ENCODE measurements at places on chromosomes 1 and 21. TPM values are rescaled to one million over a fixed set of nuclear protein-coding genes. Genes with fewer than 3 reads are reported as not detected.
A peak's percentile ranks its signal among the peaks of the same experiment; 100 is the strongest.

F13B gene
- total RNA-seq, result 194 TPM

RABIF gene
- total RNA-seq, result 3.9 TPM

ASAP3 gene
- total RNA-seq, result 25.9 TPM

FBXO2 gene
- total RNA-seq, result 2.9 TPM

RPTN gene
- not detected for total RNA-seq

DESI2 gene
- 14.4 TPM for total RNA-seq

DNASE2B gene
- not detected for total RNA-seq

MATN1 gene
- 0.19 TPM for total RNA-seq

ZFYVE9 gene
- 9.9 TPM for total RNA-seq

BRDT gene
- not detected for total RNA-seq

- no peak overlapping the region for H3K4me3 ChIP-seq
- no peaks in the 10 kb centered on the region for H3K27me3 ChIP-seq
- no peaks in the 10 kb centered on the region for H3K36me3 ChIP-seq
- H3K27ac ChIP-seq, result no peak overlapping the region
These were observed 173.0 kb downstream of the ADGRL4 start for GRCh38 chr1:78833491-78833890.

DNA sequence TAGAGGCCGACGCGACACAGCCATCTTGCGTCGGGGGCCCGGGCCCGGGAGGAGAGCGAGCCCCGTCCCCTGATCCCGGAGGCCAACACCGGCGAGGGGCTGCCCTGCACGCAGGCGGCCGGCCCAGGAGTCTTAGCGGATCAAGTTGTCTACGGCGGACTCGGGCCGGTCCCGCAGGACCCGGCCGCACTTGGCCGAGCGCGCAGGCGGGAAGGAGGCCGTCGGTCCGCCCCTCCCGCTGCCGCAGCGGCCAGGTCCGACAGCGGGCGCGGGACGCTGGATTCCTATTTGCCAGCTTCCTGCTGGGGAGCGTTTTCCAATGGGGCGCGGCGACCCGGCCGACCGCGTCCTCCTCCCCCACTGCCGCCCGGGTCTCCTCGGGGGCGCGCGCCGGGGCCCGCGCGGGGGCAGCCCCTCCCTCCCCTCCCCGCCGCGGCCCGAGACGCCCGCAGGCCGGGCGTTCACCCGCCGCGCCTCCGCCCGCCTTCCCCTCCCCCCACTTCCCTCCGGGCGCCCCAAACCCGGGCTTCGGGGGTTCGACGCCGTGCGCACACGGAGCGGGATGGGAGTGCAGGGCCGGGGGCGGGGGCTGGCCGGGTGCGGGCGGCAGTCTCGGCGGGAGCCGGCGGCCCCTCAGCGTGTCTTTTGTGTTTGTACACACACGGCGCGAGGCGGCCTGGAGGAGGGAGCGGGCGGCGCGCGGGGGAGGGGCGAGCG lies 517 bp upstream of the H3-3A start:
- no peak for DNase-seq
- peak overlapping the region; percentile 93 for H3K27ac ChIP-seq
- H3K27me3 ChIP-seq, result no peaks in the 10 kb centered on the region
- peaks cover 29% of the 10 kb centered on the region for H3K4me1 ChIP-seq
- H3K36me3 ChIP-seq, result peaks cover 13% of the 10 kb centered on the region

GRCh38 chr1:232905331-232906034 lies 44.9 kb upstream of the NTPCR start:
- no peak overlapping the region for H3K4me3 ChIP-seq
- no peaks in the 10 kb centered on the region for H3K27me3 ChIP-seq
- no peak for DNase-seq
- H3K27ac ChIP-seq, result no peak overlapping the region
- no peaks in the 10 kb centered on the region for H3K36me3 ChIP-seq

DNA sequence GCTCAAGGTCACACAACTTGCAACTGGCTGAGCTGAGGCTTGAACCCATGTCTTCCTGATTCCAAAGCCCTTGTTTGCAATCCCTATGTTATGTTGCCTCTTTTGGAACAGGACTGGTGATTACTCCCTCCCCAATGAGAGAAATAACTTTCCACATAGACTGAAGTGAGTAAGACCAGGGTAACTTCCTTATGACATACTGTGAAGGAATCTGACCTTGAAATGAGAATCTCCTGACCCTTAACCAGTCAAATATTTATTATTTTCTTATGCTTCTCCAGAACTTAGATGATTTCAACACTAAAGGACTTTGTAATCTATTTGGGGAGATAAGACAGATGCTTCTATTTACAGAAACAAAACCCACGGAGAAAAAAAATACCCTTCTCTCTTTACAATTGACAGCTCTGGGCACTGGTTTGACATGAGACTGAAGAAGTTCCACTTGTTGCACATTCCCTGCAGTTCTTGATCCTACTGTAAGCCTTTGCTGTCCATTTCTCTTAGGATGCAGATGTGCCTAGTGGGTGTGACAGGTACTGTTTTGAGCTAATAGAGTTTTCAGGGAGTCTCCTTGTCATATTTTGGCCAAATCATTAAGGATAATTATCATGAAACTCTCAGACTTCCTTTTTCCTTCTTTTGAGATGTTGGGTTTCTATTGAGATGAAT lies 3.9 kb upstream of the RPTN start:
- H3K4me1 ChIP-seq, result no peaks in the 10 kb centered on the region
- no peak for DNase-seq
- no peak overlapping the region for H3K27ac ChIP-seq
- no peak overlapping the region for H3K4me3 ChIP-seq

- peaks cover 26% of the 10 kb centered on the region for H3K4me1 ChIP-seq
- peaks cover 45% of the 10 kb centered on the region for H3K36me3 ChIP-seq
- H3K4me3 ChIP-seq, result no peak overlapping the region
These were observed 24.0 kb downstream of the TMEM53 start for GRCh38 chr1:44650159-44650831.

DNA sequence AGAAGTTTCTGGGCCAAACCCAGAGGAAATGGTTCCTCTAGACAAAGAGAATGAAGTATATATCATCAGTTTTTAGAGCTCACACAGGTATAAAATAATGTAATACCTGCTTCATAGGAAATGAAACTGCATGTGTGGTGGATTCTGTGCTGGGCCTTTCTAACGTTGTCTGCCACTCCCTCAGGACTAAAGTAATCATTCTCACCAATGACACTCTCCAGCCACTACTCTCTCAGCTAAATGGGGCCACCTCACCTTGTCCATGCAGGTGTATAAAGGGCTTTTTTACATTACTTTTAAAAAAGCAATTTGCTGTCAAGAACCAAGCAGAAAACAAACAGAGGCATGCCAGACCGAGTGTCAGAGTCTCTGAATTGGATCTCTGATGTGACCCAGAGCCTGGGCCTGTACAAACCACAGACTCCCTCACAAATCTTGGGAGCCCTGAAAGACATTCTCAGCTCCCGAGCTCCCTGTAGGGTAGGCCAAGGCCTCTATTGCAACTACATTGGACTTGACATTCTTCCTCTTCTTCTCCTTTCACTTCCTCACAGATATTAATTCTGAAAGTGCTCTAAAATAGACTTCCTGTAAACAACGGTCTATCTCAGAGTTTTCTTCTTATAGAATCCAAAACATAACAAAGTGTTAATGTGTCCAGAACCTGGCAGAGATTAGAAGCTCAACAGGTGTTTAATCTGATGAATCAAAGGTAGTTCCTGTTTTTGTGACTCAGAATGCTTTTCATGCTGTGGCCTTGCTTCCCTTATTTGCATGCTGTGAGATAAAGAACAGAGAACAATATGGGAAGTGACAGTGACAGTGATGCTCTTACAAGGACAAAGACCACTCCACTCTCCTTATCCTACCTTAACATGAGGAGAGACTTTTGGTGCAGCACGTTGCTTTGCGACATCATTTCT lies 8.6 kb downstream of the AIM2 start:
- no peaks in the 10 kb centered on the region for H3K27me3 ChIP-seq
- H3K4me1 ChIP-seq, result no peaks in the 10 kb centered on the region
- no peak overlapping the region for H3K27ac ChIP-seq

GRCh38 chr1:17185485-17185860 lies 19.5 kb upstream of the PADI1 start:
- no peaks in the 10 kb centered on the region for H3K36me3 ChIP-seq
- no peaks in the 10 kb centered on the region for H3K4me1 ChIP-seq
- H3K27me3 ChIP-seq, result no peaks in the 10 kb centered on the region
- H3K4me3 ChIP-seq, result no peak overlapping the region
- DNase-seq, result no peak

DNA sequence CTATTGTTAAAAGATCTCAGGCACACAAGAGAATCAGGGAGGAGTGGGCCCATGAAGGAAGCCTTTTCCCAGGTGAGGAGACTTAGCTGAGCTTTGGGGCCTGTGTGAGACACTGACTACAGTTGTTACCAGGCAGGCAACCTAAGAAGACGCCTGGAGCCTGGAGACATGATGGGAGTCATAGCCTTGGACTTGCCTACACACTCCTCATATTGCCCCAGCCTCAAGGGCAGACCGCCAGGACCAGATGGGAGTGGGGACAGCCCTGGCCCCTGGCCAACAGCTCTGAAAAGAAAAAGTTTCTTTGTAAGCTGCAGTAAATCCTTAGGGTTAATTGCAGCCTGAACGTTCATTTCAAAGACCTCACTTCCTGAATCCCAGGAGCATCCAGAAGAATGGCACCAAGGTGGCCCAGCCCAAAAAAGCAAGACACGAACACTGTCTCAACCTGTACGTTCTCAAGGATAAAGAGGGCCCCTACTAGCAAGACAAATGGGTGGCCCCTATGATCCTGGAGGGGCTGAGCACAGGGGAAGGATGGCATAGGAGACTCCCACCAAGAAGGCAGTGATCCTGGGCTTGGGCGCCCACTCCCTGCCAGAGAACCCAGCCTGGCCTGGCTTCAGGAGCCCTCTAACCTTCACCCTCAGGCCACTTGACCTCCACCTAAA lies 33.2 kb upstream of the BTG2 start:
- H3K27ac ChIP-seq, result no peak overlapping the region
- no peak for DNase-seq
- H3K36me3 ChIP-seq, result no peaks in the 10 kb centered on the region
- no peaks in the 10 kb centered on the region for H3K4me1 ChIP-seq
- no peak overlapping the region for H3K4me3 ChIP-seq

GRCh38 chr1:204530932-204531331 lies 14.7 kb downstream of the MDM4 start:
- H3K4me3 ChIP-seq, result no peak overlapping the region
- H3K27me3 ChIP-seq, result no peaks in the 10 kb centered on the region
- DNase-seq, result no peak
- H3K4me1 ChIP-seq, result no peaks in the 10 kb centered on the region
- no peak overlapping the region for H3K27ac ChIP-seq

DNA sequence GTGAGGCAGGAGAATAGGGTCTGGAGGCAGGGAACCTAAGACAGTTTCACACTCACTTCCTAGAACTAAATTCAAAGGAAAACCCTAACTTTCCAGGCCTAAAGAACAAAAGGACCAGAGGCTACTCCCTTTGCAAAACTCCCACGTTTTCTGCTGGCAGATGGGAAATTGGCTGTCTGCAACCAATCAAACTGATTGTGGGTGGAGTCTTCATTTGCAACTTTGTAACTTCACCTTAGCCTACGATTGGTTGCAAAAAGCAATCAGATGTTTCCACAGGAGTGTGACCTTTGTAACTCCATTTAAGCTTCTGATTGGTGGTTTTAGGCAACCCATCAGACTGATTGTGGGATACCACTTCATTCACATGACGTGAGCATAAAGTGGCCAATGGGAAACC lies 19.7 kb upstream of the GNG4 start:
- H3K4me3 ChIP-seq, result no peak overlapping the region
- no peaks in the 10 kb centered on the region for H3K27me3 ChIP-seq

GRCh38 chr1:44676484-44677200 lies 2.1 kb downstream of the ARMH1 start:
- no peak overlapping the region for H3K4me3 ChIP-seq
- H3K27me3 ChIP-seq, result no peaks in the 10 kb centered on the region
- H3K27ac ChIP-seq, result peak overlapping the region; percentile 99
- no peaks in the 10 kb centered on the region for H3K36me3 ChIP-seq
- peaks cover 9% of the 10 kb centered on the region for H3K4me1 ChIP-seq
- DNase-seq, result no peak

DNA sequence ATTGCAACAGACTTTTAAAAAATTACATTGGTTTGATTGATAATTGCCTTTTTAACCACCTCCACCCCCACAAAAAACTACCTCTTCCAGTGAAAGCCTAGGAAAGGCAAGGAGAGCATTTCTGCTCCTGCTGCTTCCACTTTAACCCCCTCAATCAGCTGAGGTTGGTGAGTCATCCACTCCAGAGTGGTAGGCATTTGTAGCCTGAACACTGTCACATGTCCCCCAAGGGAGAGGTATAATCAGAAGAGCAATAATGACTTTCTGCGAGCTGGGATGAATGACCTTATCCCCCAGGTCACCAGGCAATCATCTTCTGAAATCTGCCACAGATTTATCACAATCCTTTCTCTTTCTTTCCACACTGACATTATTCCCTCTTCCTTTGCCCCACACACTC lies 126.6 kb upstream of the CAMK1G start:
- H3K4me1 ChIP-seq, result no peaks in the 10 kb centered on the region
- H3K27ac ChIP-seq, result no peak overlapping the region
- H3K36me3 ChIP-seq, result no peaks in the 10 kb centered on the region
- no peaks in the 10 kb centered on the region for H3K27me3 ChIP-seq
- H3K4me3 ChIP-seq, result no peak overlapping the region

- no peak for DNase-seq
- H3K27me3 ChIP-seq, result no peaks in the 10 kb centered on the region
- H3K4me3 ChIP-seq, result no peak overlapping the region
- no peak overlapping the region for H3K27ac ChIP-seq
These were observed 65.5 kb downstream of the ERI3 start for GRCh38 chr1:44289530-44289929.

DNA sequence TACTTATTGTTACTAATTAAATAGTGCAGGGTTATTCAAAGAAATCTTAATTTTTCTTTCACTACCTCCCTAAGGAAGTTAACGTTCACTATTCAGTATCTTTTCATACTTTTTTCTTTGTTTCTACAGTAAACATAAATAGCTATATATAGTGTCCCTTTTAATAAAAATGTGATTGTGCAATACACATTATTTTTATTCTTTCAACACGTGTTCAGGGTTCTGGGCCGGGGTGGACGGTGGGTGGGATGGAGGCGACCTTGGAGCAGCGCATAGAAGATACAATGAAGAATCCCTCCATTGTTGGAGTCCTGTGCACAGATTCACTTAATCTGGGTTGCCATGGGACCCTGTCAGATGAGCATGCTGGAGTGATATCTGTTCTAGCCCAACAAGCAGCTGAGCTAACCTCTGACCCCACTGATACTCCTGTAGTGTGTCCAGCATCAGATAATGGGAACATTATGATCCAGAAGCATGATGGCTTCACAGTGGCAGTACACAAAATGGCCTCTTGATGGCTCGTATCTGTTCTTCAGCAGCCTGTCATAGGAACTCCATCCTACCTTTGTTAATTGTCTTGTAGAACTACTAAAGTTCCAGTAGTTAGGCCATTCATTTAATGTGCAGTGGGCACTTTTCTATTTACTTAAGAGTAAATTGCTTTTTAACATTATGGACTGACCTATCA lies 155.9 kb upstream of the L1TD1 start:
- no peak for DNase-seq
- H3K27ac ChIP-seq, result no peak overlapping the region
- no peaks in the 10 kb centered on the region for H3K36me3 ChIP-seq
- no peak overlapping the region for H3K4me3 ChIP-seq
- no peaks in the 10 kb centered on the region for H3K4me1 ChIP-seq
- H3K27me3 ChIP-seq, result no peaks in the 10 kb centered on the region

Data from liver (tissue), 10 donors.